ENCODE measurements at places on chromosomes 11 and 22.

DNA sequence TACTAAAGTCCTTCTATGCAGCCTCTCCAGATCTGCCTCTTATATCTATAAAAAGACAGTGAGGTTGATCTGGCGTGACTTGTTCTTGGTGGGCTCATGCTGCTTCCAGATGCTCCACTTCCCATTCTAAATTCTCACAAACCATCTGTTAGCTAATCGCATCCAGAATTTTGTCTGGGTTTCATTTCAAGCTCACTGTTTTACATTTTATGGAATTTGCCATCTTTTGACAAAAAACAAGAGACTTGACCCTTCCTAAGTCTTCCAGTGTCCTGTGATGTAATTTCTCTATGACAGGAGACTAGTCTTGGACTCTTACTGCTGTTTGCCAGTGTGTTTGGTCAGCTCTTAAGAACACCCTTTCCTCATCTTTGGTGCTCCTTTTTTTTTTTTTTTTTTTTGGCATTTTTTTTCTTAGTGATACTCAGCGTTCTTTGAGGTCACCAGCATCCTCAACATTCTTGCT is 23.0 kb downstream of the CRKL start:
- no peak for DNase-seq

DNA sequence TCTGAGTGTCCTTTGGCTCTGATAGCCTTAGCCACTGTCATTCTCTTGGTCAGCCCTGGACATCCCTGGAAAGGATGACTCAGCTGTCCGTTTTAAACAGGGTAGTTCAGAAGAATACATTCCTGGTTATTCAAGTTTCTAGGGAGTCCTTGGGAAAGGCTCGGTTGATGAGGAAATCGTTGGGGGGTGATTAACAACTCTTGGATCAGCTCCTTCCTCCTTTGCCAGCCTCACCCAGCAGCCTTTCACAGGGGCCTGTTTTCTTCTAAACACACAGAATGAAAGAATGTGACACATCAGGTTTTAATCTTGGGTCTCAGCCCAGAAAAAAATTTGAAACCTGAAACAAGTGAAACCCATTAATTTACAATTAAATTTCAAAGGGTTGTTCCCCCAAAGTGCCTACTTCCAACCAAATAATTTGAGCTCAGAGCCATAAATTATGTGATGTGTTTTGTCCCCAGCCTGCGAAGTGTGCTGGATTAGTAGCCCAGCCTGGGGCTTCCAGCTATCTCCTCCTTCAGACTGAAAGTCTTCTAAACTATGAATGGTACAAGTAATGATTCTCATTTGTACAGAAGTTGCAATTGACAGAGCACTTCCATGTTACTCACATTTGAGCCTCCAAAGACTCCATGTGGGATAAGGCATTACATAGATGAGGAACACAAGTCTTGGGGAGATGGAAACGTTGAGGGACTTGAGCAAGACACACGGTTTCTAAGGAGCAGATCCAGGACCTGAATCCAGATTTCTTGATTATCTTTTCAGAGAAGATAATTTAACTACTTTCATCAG is 19.3 kb upstream of the MRGPRX2 start:
- no peak for DNase-seq

DNA sequence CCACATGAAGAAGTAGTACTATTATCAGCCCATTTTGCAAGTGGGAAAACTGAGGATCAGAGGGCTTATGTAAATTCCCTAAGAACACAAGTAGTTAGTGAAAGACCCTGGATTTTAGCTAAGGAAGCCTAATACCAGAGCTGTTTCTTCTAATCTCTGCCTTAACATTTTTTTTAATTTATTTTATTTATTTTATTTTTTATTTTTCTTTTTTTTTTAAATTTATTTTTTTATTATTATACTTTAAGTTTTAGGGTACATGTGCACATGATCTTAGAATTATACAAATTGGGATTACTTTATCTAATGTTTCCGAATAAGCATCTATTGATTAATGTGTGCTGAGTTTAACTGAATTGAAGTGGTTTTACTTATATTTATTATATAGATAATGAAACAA is 1015.3 kb downstream of the LRRC4C start:
- no peak for DNase-seq

DNA sequence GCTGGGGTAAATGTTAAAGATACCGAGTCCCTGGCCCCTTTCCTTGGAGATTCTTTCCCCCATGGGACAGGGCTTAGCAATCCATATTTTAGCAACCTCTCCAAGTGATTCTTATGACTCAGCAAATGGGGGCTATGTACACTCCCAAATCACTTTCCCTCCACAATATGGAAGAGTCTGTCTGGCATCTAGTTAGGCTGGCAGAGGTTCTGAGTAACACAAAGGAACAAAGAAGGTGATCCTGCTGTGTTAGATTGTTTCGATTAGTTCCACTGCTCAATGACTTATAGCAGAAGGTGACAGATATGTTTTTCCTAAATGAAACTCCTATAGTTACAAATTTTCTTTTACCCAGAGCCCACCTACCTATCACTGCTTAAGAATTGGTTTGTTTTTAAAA is 154.0 kb upstream of the SYT13 start:
- DNase-seq = no peak

DNA sequence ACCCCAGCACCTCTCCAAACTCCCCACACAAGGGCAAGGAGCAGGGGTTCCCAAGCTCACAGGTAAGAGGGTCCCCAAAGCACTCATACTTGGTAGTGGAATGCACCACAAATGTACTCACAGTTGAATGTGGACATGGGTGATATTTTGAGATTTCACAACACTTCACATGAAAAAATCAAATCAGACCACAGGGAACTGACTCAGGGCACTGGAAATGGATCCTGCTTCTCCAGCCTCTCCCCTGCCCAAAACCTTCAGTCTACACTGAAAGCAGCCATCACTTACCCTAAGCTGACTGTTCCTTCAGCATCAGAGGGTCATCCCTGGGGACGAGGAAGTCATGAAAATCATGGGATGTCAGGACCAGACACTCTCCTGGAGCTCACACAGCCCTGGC is 40.2 kb downstream of the SCGB1A1 start:
- DNase-seq = no peak

Data from CD4-positive, alpha-beta memory T cell (primary cell).